Temporal lobe (tissue), 4 donors: ENCODE measurements at places on chromosomes 5 and 9. TPM values are rescaled to one million over a fixed set of nuclear protein-coding genes. Genes with fewer than 3 reads are reported as not detected.

Gene PKD2L2
- under 0.01 TPM for total RNA-seq

Gene RFESD
- 0.98 TPM for total RNA-seq

Gene CYLC2
- not detected for total RNA-seq

Gene GGTA1
- total RNA-seq: 1.7 TPM

Gene TBC1D13
- 10.1 TPM for total RNA-seq

Gene PCDHGA1
- 3.2 TPM for total RNA-seq

Gene CRB2
- 5.4 TPM for total RNA-seq
